GM06990 (cell line): ENCODE measurements at places on chromosomes 4 and X.

GRCh38 chr4:77930876-77931275 lies 68.2 kb downstream of the MRPL1 start:
- DNase-seq: no peak

GRCh38 chr4:36187723-36188333 lies 56.5 kb downstream of the ARAP2 start:
- no peak for DNase-seq

DNA sequence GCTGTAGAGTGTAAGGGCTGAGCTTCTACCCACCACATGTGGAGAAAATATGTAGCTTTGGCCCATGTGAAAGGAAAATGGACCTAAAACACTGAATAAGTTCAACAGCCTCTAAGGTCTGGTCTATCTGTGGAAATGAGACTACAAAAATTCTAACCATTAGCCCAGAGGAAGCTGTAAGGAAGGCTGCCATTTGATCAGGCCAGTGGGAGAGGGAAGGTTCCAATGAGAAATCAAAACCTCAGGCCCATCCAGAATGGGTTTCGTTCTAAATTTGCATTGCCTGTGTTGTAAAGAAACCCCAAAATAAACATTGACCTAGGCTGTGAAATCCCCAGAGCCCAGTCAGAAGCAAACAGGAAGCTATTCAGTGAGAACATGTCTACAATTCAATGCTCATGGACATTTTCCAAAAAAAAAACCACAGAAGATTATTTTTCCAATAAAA lies 320.4 kb upstream of the SLC7A11 start:
- DNase-seq: no peak

DNA sequence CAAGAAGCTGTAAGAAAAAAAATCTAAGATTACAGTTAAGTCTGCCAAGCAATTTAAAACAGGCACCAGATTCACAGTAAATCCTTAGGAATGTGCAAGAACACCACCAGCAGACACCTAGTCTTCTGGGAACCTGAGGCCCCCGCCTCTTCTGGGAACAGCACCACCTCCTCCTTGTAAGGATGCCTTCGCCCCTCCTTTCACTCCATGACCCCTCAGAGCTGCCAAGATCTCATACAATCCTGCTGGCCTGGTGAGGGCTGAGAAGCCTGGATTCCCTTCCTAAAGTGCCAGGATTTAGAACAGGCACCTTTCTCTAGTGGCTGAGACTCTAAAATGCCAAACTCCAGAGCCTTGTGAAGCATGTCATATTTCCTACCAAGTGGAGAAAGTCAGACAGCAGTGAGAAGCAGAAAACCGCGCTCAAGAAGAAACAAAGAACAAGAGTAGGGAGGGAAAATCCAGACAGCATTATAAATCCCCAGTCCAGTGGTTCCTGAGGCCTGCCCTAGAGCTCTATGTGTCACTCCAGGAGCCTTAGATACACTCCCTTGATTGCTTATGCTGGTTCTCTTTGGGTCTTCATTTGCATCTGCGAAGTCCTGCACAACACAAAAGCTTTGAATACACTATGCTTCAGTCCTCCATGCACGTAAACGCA lies 166.4 kb downstream of the TSPAN5 start:
- DNase-seq: no peak

DNA sequence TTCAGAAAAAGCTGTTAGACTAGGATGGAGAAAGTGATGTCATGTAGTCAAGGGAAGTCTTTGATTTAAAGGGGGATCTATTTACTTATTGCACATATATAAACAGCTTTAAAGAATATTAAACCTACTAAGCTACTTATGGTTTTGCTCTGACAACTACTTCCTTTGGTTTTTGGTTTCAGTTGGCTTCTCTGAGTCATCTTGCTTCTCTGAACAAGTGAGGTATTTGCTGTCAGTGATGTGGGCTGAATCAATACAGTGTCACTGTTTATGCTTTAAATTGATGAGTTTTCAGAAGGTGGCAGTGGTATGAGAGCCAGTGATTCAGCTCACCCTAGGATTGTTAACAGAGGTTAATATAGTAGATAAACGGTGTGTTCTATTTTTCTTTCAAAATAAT lies 75.1 kb downstream of the CEP44 start:
- peak; percentile 18 for DNase-seq

GRCh38 chrX:66602381-66602938 lies 36.4 kb downstream of the EDA2R start:
- DNase-seq: no peak

- DNase-seq: no peak
Measured at GRCh38 chrX:2385224-2385623, 115.6 kb downstream of the DHRSX start.

DNA sequence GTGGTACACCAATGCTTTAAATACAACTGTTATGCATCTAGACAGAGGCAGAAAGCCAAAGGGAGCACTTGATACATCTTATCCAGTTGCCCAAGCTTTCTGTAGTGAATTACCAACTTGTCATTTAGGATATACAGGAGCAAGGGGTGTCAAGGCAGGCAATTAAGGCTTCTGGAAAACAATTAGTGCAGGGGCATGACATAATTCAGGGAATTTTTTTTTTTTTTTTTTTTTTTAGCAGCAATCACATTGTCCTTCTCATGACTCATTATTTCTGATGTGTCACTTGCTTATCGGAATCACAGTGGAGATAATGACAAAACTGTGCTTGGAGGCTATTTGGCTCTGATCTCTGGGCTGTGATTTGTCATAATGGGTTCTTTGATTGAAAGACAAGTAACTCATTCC lies 259.5 kb downstream of the ARHGAP24 start:
- no peak for DNase-seq

- DNase-seq: peak; percentile 22
Measured at GRCh38 chr4:183797445-183798300, 107.4 kb upstream of the STOX2 start.

GRCh38 chr4:162350331-162350730 lies 186.5 kb upstream of the FSTL5 start:
- no peak for DNase-seq

DNA sequence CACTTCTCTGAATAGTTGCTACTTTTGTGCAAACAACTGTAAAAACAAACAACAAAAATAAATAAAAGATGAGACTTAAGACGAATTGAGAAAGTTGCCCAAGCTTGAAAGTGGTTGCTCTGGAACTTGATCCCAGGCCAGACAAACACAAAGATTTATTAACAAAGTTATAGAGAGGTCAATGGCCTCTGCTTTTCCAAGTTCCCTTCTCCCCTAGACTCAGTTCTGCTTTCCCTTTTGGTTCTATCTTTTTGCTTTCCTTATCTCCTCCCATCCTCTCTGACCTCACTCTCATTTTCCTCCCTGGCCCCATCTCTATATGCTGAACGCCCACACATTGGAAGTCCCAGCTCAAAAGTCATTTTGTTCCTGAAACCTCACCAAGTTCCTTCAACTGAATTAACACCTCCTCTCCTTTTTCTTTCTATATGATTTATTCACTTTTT lies 82.7 kb downstream of the MXRA5 start:
- no peak for DNase-seq

DNA sequence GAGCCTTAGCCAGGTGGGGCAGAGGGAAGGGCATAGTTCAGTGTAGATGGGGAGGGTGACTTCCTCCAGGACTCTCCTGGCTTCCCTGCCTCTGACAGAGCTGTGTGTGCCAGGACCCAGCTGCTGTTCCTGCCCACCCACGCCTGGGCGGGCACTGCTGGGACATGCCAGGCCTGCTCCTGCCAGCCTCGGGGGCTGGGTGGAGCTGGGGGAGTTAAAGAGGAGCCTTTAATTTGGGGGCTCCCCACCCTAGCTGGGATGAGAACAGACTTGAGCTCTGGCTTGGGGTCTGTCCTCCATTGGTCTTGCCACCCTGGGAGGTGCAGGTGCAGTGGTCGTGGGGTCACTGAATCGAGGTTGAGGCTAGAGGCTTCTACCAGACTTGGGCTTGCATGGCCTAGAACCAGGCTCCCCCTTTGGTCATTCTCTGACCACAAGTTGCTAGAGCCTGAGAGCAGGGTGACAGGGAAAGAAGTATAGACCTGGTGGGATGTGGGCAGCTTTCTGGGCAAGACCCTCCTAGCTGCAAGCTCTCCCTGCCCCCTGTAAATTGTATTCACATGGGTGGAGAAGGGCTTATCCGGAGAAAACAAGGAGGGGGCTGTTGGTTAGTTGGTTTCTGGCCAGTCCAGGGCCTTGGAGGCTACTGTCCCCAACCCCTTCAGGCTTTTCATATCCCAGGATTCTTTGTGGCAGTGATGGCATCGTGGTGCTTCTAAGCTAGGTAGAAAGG lies 5.7 kb downstream of the EFNB1 start:
- DNase-seq: no peak

GRCh38 chr4:98572697-98573096 lies 85.7 kb downstream of the TSPAN5 start:
- no peak for DNase-seq

DNA sequence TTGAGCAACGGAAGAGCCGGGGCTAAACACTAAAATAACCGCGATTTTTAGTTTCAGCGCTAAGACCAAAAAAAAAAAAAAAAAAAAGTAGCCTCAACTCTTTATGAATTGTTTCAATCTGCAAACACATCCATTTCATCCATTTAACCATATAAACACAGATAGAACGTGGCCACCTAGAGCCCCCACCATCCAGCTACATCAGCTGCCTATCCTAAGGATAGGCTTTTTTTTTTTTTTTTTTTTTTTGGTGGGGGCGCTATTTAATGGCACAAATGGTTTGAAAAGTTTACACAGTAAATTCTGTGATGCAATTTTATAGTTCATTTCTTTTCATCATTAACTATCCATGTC lies 492 bp upstream of the HDAC8 start:
- no peak for DNase-seq

- no peak for DNase-seq
Measured at GRCh38 chr4:172141025-172141424, 327.8 kb downstream of the GALNTL6 start.

- peak; percentile 12 for DNase-seq
Measured at GRCh38 chrX:64975491-64975890, 759 bp downstream of the ZC4H2 start.

GRCh38 chrX:1576201-1576992 lies 15.0 kb upstream of the AKAP17A start:
- no peak for DNase-seq
